Pancreas (tissue), 10 donors: ENCODE measurements at places on chromosomes 7 and 10.

DNA sequence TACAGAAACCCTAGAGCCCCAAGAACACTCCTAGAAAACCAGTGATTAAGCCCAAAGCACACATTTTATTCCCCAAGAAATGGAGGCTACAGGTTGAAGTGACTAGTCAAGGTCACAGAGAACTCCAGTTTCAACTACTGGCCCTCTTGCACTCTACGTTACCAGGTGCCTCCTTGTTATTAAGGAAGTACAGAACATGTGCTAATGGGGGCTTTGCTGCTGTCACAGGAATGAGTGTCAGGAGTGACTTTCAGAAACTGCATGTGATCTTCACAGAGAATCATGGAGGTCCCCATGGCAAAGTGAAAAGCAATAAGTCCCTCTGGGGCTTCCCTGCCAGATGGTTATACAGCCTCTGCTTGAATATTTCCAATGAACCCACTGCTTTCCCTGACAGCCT is 19.3 kb downstream of the JAZF1 start:
- no peaks in the 10 kb centered on the region for H3K27me3 ChIP-seq
- no peaks in the 10 kb centered on the region for H3K36me3 ChIP-seq
- H3K27ac ChIP-seq: no peak overlapping the region
- peaks cover 3% of the 10 kb centered on the region for H3K4me1 ChIP-seq
- H3K4me3 ChIP-seq: no peak overlapping the region

DNA sequence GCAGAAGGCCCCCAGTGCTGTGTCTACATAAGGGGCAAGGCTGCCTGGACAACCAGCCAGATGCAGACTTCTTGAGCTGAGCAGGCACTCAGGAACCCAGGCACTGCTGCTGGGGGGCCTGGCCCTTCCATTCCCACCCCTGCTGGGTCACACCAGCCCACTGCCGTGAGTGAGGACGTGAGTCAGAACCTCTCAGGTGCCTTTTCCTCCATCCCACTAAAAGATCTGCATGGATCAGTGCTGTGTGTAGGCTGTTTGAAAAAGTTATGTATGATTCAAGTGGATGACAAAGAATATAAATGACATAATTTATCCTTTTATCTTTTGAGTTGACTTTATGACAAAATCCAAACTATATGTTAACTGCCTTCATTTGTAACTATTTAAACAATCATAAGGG is 499.3 kb downstream of the INHBA start:
- no peaks in the 10 kb centered on the region for H3K4me1 ChIP-seq
- no peak overlapping the region for H3K27ac ChIP-seq
- H3K4me3 ChIP-seq: no peak overlapping the region
- H3K36me3 ChIP-seq: no peaks in the 10 kb centered on the region
- H3K27me3 ChIP-seq: no peaks in the 10 kb centered on the region
- DNase-seq: no peak

- H3K27me3 ChIP-seq: no peaks in the 10 kb centered on the region
- no peak overlapping the region for H3K4me3 ChIP-seq
- no peak overlapping the region for H3K27ac ChIP-seq
- H3K36me3 ChIP-seq: no peaks in the 10 kb centered on the region
- DNase-seq: no peak
Observed at GRCh38 chr7:8217200-8218068, 44.5 kb downstream of the ICA1 start.

DNA sequence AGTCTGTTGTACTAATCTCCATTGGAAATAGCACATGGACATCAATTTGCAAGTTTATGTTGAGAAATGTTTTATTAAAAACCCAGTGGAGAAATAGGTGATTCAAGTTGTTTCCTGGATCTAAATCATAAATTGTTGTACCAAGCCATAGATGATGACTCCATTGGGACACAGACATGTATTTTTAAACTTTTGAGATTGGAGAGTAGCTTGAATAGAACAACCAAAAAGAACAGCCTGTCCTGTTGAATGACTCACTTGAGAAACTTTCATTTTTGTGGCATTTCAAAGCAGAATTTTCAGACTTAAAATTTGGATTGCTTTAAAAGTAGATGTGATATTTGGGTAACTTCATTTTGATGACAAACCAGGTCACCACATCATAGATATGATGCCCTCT is 197.5 kb downstream of the GPAM start:
- DNase-seq: no peak
- H3K27ac ChIP-seq: no peak overlapping the region
- no peaks in the 10 kb centered on the region for H3K4me1 ChIP-seq
- no peak overlapping the region for H3K4me3 ChIP-seq

DNA sequence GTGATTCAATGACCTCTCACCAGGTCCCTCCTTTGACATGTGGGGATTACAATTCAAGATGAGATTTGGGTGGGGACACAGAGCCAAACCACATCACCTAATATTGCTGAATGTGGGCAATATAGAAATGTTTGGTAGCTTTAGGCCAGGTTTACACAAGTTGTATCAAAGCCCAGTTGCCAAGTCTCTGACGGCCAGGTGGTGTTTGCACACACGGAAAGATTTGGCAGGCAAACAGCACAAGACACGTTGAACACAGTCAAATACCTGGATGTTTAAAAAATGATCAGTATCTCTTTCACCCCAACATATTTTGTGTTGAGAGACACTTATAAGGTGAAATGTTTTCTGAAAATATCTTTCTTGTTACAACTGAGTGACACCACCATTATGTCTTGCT is 294.4 kb upstream of the MKI67 start:
- H3K4me1 ChIP-seq: no peaks in the 10 kb centered on the region
- no peak overlapping the region for H3K27ac ChIP-seq
- H3K36me3 ChIP-seq: no peaks in the 10 kb centered on the region
- no peak overlapping the region for H3K4me3 ChIP-seq
- H3K27me3 ChIP-seq: no peaks in the 10 kb centered on the region
- DNase-seq: no peak
